BJ (cell line): ENCODE measurements at places on chromosomes 6 and 20.

- peak; percentile 77 for DNase-seq
Observed at GRCh38 chr20:50121858-50122271, 8.9 kb upstream of the UBE2V1 start.

- no peak for DNase-seq
Observed at GRCh38 chr6:148492654-148493290, 150.1 kb downstream of the SASH1 start.

DNA sequence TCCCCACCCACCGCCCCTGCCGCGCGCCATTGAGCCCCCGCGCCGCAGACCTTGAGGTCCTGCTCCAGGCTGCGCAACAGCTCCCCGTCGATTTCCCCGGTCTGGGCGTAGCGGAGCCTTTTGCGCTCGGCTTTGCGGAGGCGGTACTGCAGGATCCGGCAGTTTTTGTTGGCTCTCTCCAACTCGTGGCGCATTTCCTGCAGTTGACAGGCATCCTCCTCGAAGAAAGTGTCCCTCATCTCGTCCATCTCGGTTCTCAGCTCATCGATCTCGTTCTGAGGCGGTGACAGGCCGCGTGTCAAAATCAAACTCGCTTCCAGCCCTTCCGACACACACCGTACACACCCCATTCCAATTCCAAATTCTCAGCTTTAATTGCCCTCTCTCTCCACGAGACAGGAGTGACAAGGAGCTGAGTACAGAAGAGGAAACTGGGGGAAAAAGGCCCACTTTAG, 4.3 kb downstream of the MTCL3 start:
- no peak for DNase-seq

DNA sequence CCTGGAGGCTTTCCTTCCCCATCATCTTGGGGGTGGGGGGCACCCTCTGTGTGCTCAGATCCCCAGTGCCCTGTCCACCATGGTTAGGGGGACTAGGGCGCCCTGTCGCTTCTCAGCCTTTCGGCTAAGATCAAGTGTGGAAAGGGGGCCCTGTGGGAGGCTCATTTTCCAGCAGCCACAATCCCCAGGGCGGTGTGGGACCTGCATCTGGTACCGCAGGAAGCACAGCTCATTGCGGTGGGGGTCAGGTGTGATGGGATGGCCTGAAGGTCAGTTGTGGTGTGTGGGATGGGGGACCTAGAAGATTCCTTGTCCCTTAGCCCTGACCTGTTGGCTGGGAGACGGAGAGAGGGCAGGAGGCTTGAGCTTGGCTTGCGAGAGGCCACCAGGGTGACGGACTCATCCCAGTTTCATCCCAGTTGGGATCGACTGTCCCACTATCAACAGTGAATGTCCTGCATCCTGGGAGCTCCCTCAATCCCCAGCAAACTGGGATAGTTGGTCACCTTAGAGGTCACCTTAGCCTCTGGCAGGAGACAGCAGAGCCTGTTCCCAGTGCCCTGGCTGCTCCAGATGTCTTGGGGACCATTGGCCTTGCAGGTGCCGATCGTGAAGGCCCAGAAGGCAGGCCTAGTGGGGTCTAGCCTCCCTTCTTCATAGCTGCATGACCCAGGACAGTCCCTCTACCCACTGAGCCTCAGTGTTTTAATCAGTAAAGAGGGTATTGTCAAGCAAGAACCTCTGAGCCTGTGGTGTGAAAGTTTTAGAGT, 64.5 kb upstream of the PMEPA1 start:
- no peak for DNase-seq

GRCh38 chr6:110756817-110757216, 58.5 kb downstream of the CDK19 start:
- DNase-seq: no peak

- no peak for DNase-seq
Observed at GRCh38 chr6:140671926-140672325, 1297.5 kb upstream of the CITED2 start.
